ENCODE measurements at places on chromosomes 5 and 9.

DNA sequence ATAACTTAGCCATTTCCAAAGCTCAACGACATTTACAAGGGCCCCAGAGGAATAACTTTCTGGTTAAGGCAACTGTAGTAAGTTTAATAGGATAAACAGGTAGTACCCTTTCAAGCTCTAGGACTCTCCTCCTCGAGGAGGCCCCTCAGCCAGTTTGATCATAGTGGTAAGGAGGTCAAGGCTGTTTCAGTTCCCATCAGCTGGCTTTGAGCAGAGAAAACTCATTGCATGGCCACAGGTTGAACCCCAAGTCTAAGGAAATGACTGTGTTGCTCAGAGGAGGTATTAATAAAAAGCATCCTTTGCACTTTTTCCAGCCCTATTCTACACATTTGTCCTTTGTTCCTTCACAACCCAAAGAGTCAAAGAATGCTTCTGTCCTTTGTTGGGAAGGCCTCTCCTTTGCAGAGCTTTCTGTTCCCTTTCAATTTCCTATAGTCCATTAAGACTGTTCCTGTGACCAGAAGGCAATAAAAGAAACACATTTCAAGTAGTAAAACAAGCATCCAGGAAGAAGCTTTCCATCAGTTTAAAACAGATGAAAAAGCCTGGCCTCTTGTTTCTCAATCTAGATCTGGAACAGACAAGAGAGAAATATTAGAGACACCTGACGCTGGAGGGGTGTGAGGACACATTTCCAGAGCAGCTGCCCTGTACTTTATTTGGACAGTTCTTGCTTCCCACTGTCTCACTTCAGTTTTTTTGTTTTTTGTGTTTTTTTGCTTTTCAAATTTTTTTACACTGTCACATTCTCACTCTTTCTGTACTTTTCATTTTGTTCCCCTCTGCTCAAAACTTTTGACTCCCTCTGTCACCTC is 54.1 kb downstream of the PRRC1 start:
- no peak for DNase-seq

DNA sequence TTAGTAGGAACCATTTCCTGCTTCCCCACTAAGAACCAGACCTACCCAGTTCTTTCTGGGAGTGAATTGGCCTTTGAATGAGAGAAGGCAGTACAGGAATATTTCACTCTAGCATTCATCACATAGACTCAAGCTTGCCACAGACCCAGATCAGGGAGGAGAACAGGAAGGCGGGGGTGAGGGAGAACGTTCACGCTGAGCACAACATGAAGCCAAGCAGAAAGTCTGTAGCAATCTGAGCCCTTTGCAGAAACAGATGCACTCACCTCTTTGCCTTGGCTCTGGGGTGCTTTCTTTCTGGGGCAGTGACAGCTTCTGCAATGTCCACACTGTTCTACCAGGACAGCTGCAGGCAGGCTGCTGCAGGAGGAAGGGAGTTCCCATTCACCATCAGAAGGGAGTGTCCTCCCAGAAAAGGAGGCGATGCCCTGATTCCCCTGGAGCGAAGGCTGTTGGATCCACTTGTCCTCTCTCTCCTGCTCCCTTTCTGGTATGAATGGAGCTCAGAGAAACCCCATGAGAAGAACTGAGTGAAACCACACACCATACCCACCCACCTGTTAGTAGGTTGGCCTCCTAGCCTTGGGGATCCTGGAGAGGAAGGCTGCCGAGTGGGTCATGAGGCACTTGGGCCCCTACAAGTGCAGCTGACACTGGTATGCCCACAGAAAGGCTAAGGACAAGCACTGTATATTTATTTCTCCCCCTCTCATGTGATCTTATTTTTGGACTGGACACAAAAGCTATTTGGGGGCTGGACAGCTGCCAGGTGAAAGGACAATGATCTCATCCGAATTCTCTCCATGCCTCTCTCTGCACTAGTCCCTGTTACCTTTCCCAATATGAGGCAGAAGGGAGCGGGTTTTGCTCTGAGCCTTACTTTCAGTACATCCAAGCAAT is 11.7 kb upstream of the FGF1 start:
- DNase-seq: no peak

DNA sequence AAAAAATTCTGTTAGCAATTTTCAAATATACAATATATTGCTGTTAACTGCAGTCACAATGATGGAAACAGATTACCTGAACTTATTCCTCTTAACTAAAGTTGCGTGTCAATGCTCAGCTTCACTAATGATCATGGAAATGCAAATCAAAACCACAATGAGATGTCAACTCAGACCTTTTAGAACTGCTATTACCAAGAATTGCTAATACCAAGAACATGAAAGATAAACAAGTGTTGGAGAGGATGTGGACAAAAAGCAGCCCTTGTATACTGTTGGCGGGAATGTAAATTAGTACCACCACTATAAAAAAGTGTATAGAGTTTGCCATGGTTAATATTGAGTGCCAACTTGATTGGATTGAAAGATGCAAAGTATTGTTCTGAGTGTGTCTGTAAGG is 1409.7 kb upstream of the CDH18 start:
- DNase-seq: no peak

- DNase-seq: no peak
Measured at GRCh38 chr9:86075132-86076109, 23.9 kb downstream of the GOLM1 start.

DNA sequence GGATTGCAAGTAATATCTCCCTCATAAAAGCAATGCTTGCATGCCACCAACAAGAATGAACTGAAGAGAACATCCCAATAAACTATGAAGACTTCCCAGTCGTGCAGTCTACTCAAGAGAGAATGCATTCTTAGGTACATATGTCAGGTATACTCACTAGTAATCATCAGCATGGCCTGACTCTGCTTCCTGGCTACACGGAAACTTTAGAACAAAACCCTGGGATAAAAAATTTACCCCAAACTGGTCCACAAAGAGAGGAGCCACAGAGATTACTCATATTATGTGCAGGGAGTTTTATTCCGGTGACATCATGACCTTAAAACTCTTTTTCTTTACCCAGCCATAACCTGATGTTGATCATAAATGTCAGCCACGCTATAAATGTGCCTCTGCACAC is 57.5 kb upstream of the PAPPA start:
- DNase-seq: no peak
